Activated CD8-positive, alpha-beta memory T cell treated with anti-CD3 and anti-CD28 coated beads for 48 hours (primary cell): ENCODE measurements at places on chromosomes 12 and 14.

- no peak for DNase-seq
Observed at GRCh38 chr12:48856379-48856778, 4.4 kb upstream of the DDX23 start.

- no peak for DNase-seq
Observed at GRCh38 chr14:71721791-71722190, 210.4 kb upstream of the RGS6 start.

DNA sequence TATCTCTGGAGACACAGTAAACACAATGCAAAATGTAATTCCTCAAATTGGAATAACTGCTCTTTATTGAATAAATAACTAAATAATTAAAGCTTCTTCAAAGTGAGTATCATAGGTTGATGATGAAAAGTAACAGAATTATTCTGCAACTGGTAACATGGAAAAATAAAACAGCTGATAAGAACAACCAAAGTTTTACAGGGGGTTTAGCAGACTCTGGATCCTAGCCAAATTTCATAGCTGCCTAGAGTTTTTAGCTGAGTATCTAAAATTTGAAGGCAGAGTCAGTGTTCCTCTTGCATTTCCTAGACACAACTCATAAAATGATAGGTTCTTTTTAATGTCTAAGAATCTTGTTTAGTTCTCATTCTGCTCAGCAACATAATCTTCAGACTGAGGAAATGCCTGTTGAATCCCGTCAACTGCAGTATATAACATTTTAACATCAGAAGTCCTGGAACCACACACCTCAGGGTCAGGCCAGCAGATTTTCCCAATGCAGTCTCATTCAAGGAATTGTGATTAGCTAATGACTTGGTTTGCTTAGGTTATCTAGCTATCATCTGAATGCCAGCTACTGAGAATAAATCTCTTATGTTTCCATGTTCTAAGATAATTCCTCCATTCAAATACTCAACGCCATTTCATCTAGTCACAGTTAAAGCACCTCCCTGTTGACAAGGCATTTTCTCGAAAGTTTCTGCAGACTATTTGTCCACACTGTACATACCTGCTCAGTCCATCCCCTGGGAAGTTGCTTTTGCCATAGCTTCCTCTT, 411.6 kb downstream of the BCAT1 start:
- no peak for DNase-seq

GRCh38 chr12:20628226-20628787, 66.8 kb upstream of the SLCO1C1 start:
- DNase-seq: no peak

- DNase-seq: no peak
Observed at GRCh38 chr14:44785096-44785495, 176.7 kb downstream of the KLHL28 start.

GRCh38 chr12:88552610-88553079, 27.6 kb downstream of the KITLG start:
- no peak for DNase-seq

GRCh38 chr12:91861554-91861953, 284.1 kb downstream of the BTG1 start:
- no peak for DNase-seq
